Activated CD4-positive, alpha-beta T cell treated with anti-CD3 and anti-CD28 coated beads for 36 hours (primary cell): ENCODE measurements at places on chromosomes 1 and 21.

- DNase-seq, result no peak
Measured at GRCh38 chr1:153816283-153816889, 41.2 kb downstream of the SLC27A3 start.

DNA sequence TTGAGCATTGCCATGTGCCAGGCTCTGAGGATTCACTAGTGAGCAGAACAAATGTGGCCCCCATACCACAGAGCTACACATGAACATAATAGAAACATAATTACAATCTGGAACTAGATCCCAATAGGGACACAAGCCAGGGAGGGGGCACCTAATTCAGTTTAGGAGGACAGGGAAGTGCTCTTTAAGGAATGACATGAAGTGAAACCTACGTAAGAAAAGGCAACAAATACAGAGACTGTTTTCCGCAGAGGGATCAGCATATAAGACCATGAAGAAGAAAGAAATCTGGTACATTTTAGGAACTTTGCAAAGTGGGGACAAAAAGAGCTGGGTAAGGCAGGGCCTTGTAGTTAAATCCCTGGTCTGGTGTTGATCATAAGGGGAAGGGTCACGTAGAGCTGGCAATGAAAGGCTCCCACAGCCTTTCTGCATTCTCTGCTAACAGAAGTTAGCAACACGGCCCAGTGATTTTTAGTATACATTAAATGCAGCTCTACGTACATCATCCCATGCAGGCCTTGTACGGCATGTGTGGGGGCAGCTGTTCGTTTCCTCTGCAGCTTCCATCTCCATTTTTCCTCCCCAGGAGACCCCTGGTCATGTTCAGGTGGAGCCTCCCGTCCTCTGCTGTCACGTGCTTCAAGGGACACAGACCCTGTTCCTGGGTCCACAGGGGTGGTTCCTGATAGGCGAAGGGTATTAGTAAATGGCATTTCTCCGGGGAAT is 26.8 kb upstream of the SLC30A1 start:
- no peak for DNase-seq

GRCh38 chr1:16029288-16029687 is 7.5 kb downstream of the CLCNKA start:
- no peak for DNase-seq

DNA sequence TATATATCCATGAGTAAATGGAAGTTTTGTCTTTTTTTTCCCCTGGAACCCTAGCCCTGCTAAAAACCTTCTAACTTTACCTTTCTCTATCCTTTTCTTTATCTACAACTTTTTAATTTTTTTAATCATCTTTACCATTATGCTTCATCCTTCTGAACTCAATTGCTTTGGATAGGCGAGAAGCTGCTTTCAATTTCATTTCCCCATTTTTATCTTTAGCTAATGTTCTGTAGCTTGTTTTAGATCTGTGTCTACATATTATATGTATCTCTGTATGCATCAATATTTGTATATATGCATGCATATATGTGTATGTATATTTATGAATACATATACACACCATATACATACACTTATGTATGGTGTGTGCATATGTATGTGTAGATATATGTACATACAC is 57.4 kb downstream of the PTPRC start:
- no peak for DNase-seq

DNA sequence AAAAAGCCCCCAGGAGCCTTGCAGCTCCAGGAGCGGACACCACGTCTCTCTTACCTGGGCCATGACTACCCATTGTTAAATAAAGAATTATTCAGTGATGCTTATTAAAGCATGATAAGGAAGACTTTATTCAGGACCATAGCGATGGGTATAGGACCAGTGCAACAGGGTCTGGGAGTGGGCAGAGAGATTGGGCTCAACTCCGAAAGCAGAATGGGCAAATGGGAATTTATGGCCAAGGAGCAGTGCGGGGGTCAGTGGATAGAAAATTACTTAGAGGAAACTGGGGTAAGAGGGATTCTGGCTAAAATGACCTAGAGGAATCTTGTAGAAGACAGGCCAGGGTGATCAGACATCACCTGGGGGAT is 580 bp upstream of the ATP5PO start:
- no peak for DNase-seq

DNA sequence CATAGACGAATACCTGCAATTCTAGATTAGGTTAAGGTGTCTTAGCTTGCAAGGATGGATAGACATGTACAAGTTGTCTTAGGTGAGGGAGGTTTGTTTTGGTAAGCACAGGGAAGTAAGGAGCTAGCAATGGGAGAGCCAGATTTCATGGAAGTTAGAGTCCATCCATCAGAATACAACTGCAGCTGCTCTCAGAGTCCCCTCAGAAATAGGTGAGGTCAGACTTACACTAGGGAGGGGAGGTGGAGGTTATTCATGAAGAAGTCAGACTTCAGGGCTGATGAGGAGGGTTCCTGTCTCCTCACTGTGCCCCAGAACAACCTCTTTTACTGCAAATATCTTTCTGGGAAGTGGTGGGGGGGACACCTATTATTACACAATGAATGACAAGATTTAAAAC is 85.3 kb downstream of the KCTD3 start:
- no peak for DNase-seq

- no peak for DNase-seq
Measured at GRCh38 chr21:38495696-38496095, 2.6 kb downstream of the ERG start.

- DNase-seq, result no peak
Measured at GRCh38 chr1:107551456-107551855, 410.6 kb downstream of the NTNG1 start.
